ENCODE measurements at places on chromosomes 12 and 14.

DNA sequence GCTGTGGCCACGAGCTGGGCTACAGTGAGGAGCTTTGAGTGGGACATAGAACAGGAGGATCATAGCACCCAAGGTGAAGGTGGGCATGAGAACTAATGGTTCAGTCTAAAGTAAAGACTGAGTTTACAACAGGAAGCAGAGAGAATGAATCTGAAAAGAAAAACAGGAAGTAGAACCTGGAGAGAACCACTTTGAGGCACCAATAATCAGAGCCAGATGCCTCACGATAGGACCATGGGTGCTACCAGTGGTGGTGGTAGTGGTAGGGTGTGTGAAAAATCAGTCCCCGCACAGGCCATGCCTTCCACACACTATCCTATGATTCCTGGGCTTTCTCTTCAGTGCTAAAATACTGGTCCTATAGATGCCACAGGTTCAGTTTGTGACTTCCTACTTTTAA lies 293.6 kb downstream of the AKAP6 start:
- no peak for DNase-seq

GRCh38 chr14:37819155-37820015 lies 224.0 kb downstream of the TTC6 start:
- peak; percentile 97 for DNase-seq

- DNase-seq: peak; percentile 88
These were observed 18.8 kb upstream of the GAS2L3 start for GRCh38 chr12:100554608-100555077.

DNA sequence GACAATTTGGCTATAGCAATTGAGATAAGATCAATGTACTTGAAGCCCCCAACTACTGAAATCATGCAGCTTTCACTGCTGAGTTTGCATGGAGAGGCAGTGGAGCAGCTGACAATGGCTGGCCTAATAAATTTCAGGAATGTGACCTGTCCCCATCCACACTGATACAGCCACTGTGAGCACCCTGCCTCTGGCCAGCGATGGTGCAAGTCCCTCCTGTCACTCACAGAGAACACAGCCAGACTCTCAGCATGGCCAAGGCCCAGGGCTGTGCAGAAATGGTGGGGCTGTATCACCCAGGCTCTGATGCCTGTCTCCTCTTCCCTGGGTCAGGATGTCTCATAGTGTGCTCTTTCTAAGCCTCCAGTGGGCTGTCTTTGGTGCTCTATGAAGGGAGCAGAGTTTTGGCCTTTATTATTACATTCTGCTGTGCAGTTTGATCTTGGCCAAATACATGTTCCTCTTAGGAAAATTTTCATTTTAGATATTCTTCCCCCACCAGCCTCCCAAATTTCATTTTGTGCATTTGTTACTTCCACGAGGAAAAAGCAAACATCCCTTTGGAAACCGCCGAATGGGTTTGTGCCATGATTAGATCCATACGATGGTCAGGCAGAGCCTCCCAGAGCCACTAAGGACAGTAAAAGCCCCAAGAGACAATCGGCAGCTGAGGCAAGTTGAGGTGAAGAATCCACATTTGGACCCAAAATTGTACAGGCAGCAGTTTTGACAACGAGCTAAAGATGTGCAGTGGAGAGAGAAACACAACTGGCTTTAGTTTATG lies 85.1 kb upstream of the WSCD2 start:
- DNase-seq: no peak

DNA sequence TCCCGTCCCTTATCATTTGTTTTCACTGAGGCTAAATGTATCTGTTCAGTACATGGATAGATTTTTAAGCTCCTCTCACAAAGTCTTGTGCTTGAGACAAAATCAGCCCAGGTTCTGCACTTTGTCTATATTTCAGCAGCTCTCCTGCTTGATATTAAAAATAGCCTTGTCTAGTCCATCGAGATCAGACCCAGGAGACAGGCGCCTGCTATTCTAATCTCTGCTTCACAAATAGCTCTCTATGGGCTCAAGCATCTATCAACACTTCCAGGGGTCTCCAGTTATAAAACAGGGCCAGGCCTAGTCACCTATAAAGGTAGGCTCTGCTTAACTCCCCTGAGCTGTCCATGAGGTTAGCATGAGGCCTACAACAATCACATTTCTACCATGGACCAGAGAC lies 62.5 kb downstream of the ZFP36L1 start:
- no peak for DNase-seq

DNA sequence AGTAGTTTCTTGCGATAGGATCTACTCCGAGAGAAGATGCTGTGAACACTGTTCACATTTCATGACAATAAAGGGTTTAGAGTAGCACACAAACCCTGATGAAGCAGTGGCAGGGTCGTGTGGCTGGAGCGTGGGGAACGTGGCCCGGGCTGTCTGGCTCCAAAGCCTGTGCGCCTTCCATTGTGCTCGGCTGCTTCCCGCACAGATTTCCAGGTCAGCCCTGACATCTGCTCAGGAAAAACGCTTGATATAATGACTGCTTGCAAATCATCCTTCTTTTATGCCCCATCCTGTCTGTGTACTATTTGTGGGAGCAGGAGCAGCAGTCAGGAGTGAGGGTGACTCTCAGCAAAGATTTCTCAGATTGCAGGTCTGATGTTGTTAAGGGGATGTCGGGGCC lies 78.6 kb downstream of the EML1 start:
- DNase-seq: no peak

- no peak for DNase-seq
These were observed 5.6 kb downstream of the RPAP3 start for GRCh38 chr12:47700263-47700662.

DNA sequence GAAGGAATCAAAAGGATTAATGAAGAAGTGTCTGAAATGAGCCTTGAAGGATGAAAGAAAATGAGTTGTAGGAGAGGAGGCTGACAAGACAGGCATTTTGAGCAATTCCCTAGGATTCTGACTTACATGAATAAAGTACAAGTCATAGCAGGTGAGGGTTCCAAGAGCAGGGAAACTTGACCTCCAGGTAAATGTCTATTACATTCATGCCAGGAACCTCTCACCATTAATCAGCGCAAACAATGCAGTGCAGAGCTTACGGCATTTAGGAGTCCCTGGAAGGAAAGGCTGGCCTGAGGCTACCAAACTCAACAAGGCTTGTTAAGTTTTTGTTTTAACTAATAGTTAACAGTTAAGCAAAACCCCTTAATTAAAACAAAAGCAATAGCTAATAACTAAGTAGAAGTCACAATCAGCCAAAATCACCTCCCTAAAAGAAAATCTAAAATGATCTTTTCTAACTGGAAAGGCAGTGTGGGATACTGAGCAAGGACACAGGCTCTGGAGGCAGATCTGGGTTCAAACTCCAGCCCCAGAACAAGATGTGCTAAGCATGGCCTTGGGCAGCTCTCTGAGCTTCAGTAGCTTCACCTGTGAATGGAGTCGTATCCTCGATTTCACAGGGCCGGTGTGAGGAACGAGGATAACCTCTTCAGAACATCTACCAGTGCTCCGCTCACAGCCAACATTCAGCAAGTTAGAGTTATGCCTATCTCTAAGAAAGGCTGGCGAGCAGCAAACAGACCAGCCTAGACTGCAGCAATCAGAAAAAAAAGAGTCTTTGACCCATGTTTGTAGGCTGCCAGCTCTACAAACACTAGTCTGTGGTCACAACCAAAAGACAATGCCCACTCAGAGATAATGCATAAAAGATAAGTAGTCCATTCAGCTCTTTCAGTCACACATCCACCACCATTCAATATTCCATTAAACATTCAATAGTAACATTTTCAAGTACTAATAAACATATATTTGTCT lies 16.9 kb downstream of the PPTC7 start:
- DNase-seq: peak; percentile 78

DNA sequence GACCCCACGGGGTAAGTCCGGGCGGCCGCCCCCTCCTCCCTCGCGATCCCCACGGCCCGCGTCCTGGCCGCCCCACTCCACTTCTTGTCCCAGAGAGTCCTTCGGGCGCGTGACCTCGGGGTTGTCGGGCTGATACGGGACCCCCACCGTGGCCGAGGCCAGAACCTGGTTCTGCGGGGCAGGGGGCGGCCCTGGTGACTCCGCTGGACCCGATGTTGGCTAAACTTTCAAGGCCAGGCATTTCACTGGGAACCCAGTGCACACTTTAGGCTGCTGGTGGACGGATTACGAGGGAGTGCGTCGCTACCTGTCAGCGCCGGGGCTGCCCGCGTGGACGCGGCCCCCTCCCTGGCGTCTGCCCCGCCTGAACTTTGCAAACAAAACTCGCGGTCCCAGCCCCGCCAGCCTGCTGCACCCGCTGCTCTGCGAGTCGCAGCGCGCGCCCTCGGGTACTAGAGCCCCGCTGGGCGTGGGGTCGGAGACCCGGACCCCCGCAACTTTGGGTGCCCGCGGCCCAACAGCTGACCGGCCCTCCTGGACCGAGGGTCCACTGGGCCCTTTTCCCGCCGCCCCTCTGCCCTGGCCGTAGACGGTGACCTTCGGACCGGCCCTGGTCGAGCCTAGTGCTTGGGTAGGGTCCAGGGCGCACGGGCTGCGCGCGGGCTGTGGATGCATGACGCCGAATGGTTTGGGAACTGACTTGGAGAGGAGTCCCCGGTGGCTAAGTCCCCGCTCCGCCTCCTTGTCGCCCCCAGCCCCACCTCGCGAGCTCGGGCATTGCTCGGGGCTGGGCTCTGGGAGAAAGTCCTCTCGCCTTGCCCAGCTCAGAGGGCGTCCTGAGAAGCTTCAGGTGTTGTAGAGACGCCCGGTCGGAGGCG lies 624 bp downstream of the RIN3 start:
- peak; percentile 36 for DNase-seq

- DNase-seq: no peak
These were observed 29.3 kb upstream of the RIN3 start for GRCh38 chr14:92484132-92484823.

- no peak for DNase-seq
These were observed 564.8 kb downstream of the VRK1 start for GRCh38 chr14:97361958-97362357.

DNA sequence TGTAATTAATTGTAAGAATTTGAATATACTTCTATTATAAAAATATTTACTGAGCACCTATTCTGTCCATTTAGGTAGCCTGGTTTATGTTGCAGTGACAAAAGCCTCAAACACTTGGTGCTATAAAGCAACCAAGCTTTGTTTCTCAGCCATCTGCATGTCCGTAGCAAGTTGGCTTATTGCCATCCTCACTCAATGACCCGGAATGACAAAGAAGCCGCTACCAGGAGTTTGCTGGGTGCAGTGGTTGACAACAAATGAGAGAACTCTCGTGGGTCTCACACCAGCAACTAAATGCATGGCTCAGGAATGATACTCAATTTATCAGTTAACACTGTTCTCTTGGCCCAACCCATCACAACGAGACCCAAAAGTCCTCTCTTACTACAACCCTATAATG lies 553.1 kb downstream of the DIO2 start:
- no peak for DNase-seq

- DNase-seq: no peak
These were observed 6.0 kb downstream of the CGRRF1 start for GRCh38 chr14:54515670-54516069.

DNA sequence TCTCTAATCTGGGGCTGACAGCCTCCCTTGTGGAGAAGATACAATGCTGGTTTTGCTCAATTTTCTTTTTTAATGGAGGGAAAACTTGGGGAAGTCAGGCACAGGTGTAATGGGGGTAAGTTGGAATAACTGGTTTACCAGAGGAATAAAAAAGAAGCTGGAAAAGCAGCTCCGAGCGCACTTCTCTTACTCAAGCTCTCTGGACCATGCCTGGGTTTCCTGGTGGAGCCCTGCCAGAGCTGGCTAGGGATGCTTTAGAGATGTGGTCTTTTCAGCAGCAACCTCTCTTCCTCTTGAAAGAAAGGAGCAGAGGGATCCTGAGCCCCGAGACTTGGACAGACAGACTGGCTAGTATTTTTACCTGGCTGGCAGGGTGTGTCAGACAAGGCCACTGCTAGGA lies 3.9 kb upstream of the KCNA5 start:
- DNase-seq: no peak

DNA sequence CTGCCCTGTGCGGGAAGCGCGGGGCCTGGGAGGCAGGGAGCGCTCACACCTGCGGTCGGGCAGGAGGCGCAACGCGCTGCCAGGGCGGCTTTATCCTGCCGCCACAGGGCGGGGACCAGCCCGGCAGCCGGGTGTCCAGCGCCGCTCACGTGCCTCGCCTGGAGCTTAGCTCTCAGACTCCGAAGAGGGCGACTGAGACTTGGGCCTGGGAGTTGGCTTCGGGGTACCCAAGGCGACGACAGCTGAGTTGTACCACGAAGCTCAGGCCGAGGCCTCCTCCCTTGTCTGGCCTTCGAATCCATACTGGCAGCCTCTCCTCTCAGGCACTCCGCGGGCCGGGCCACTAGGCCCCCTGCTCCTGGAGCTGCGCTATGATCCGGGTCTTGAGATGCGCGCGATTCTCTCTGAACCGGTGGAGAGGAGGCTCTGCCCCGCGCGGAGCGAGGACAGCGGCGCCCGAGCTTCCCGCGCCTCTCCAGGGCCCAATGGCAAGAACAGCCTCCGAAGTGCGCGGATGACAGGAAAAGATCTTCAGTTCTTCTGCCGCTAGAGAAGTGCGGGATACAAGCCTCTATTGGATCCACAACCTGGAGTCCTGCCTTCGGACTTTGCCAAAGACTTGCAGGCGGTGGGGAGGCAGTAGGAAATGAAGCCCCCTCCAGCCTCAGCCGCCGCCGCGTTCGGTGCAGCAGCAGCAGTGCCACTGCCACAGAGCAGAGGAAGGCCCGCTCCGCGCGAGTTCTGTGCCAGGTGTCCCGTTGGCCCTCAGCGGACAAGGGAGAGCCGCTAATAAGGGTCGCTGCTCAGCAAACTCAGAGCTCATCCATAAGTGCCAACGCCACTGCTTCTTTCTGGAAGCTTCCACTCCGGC lies 6.8 kb downstream of the SIX1 start:
- no peak for DNase-seq

DNA sequence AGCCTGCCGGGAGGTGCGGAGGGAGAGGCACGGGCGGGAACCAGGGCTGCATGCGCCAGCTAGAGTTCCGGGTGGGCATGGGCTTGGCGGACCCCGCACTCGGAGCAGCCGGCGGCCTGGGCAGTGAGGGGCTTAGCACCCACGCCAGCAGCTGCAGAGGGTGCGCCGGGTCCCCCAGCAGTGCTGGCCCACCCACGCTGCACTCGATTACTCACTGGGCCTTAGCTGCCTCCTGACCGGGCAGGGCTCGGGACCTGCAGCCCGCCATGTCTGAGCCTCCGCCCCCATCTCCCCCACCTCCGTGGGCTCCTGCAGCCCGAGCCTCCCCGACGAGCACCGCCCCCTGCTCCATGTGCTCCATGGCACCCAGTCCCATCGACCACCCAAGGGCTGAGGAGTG lies 14.8 kb downstream of the CKAP4 start:
- DNase-seq: no peak

DNA sequence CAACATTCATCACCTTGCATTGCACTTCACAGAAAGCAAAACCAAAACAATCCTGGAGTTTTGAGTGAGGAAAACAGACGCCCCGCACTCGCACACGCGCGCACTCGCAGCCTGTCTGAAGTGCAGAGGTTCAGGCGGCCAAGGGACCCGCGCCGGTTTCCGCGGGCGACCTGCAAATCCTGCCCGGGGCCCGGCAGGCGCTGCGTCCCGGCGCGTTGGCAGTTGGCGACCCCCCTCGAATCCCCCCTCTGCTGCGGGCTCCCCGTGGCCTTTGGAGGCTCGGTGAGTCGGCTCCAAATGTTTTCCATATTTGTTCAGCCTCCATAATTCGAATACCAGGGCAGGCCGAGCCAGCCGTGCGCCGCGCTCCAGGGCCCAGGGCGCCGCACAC lies at the start of gene SSPN:
SSPN (plus strand) TSS at position 324 of the 391 bp plus-strand sequence. CDS start 100 bp downstream, outside the sequence.
- no peak for DNase-seq

- no peak for DNase-seq
These were observed 66.4 kb downstream of the OTOGL start for GRCh38 chr12:80165746-80166145.
